Neural cell (in vitro differentiated cells): ENCODE measurements at places on chromosomes 12 and 14. TPM values are rescaled to one million over a fixed set of nuclear protein-coding genes. Genes with fewer than 3 reads are reported as not detected.

Gene AMN
- polyA plus RNA-seq: 0.15 and 1.3 TPM in 2 replicates

Gene SPTB
- polyA plus RNA-seq: 1.9 and 2.8 TPM in 2 replicates

Gene COX14
- polyA plus RNA-seq: 73.4 and 79.3 TPM in 2 replicates

Gene KLRD1
- polyA plus RNA-seq: 0.28 and 0.52 TPM in 2 replicates

Gene RHOJ
- 0.10 TPM in 1 of 2 replicates, not detected in the other for polyA plus RNA-seq

Gene TMPO
- 133 and 143 TPM in 2 replicates for polyA plus RNA-seq
